ENCODE measurements at places on chromosomes 13 and 19. TPM values are rescaled to one million over a fixed set of nuclear protein-coding genes. Genes with fewer than 3 reads are reported as not detected.

BIVM gene
- total RNA-seq = 15.5 TPM

ZNF649 gene
- 6.8 TPM for total RNA-seq

CPB2 gene
- total RNA-seq = not detected

ZNF665 gene
- 2.5 TPM for total RNA-seq

PSPN gene
- 1.3 TPM for total RNA-seq

MIR17HG gene
- total RNA-seq = 2.4 TPM

ASF1B gene
- 3.6 TPM for total RNA-seq

SCN1B gene
- total RNA-seq = 4.7 TPM

KIR2DL3 gene
- total RNA-seq = not detected

FLT3LG gene
- total RNA-seq = 4.4 TPM

ZIM2 gene
- total RNA-seq = not detected

LRG1 gene
- 2.3 TPM for total RNA-seq

ADAT3 gene
- 4.8 TPM for total RNA-seq

TIMM29 gene
- total RNA-seq = 38.3 TPM

METTL21C gene
- not detected for total RNA-seq

SIGLECL1 gene
- not detected for total RNA-seq

MYO1F gene
- 0.15 TPM for total RNA-seq

ICAM5 gene
- not detected for total RNA-seq

PCP2 gene
- not detected for total RNA-seq

SULT2B1 gene
- 0.19 TPM for total RNA-seq

C19orf12 gene
- total RNA-seq = 25.0 TPM

DAND5 gene
- 0.05 TPM for total RNA-seq

ZNF556 gene
- total RNA-seq = not detected

DEDD2 gene
- 34.5 TPM for total RNA-seq

NOP53 gene
- total RNA-seq = 183 TPM

CDC42EP5 gene
- total RNA-seq = 177 TPM

NAPSA gene
- 0.70 TPM for total RNA-seq

HIF3A gene
- total RNA-seq = 7.5 TPM

PGLYRP1 gene
- total RNA-seq = not detected

Measured in glomerular endothelial cell (primary cell).